ENCODE measurements at places on chromosomes 13 and 19.

GRCh38 chr19:38730470-38730730, 13.9 kb downstream of the CAPN12 start:
- DNase-seq = no peak

GRCh38 chr19:10514211-10515145, 2.8 kb downstream of the S1PR5 start:
- DNase-seq = no peak

- DNase-seq = no peak
Observed at GRCh38 chr13:42924344-42924743, 67.7 kb downstream of the EPSTI1 start.

GRCh38 chr13:45792827-45793303, 58.7 kb downstream of the SIAH3 start:
- no peak for DNase-seq

DNA sequence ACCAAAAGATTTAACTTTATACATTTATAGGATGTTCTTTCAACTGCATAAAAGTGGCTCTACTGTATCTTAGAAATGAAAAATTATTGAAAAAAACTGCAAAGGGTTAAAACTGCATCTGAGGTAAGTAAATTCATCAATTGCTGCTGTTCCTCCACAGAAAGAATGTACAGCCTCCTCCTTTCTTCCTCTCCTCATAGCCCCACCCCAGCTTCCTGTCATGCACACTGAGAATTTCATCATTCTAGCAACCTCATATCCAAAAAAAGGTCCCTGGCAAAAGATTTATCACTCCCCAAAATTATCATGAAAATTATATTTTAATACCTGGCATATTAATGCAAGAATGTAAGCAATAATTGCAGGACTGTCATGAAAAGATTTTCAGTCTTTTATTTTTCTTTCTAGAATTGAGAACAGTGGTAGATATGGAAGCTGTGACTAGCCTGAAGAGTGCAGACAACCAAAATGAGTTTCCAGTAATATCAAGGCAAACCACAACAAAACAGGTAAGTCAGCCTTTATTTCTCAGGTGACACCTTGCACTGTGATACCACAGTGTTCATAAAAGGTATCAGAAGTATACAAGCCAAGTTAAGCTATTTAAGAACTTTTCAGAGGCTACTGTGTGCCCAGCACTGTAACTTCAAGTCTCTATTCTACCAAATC, 110.8 kb downstream of the SUCLA2 start:
- no peak for DNase-seq

DNA sequence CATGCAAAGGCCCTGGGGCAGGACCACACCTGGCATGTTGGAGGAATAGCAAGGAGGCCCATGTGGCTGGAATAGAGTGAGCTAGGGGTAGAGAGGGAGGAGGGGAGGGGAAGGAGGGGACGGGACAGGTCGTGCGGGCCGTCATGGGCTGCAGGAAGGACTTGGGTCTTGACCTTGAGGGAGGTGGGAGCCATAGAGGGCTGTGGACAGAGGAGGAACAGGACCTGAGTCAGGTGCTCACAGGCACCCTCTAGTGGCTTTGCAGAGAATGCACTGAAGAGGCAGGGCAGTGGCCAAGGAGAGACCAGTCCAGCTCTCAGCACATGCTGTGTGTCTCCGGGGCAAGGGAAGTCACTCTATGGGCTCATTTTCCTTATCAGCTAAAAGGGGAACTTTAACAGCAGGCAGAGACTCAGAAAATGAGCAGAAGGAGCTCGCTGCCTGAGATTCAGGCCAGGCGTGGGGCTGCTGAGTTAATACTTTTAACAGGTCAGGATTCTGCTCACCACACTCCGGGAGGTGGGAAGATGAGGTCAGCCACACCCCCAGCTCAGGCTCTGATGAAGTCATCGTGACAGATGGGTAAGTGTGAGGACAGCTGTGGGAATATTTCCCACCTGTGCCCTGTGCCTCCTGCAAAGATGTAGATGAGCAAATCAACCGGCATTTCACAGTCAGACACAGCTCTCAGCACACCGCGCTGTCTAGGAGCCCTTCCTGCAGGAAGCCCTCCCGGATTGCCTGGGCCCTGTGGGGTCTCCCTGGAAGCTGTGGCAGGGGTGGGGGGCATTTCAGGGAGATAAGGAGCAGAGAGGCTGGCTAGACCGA, 6.0 kb upstream of the TNFAIP8L1 start:
- DNase-seq = no peak

DNA sequence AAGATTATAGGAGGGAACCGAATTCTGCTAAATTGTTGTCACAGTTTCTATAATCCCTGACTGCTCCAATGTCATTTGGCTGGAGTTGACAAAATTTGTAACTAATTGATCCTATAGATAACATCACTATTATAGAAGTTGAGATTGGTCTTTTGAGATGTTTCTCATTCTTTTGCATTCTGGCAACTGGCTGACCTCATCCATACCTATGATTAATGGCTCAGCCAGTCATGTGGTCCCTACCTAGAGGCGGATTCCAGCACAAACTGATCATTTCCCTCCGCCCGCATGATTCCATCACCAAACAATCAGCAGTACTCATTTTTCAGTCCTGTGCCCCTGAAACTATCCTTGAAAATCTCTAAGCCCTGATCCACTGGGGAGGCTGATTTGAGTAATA, 4.2 kb downstream of the PSG2 start:
- DNase-seq = no peak

- no peak for DNase-seq
Observed at GRCh38 chr13:33865945-33866344, 48.0 kb downstream of the RFC3 start.

- DNase-seq = no peak
Observed at GRCh38 chr19:38727868-38728660, 16.2 kb downstream of the CAPN12 start.

DNA sequence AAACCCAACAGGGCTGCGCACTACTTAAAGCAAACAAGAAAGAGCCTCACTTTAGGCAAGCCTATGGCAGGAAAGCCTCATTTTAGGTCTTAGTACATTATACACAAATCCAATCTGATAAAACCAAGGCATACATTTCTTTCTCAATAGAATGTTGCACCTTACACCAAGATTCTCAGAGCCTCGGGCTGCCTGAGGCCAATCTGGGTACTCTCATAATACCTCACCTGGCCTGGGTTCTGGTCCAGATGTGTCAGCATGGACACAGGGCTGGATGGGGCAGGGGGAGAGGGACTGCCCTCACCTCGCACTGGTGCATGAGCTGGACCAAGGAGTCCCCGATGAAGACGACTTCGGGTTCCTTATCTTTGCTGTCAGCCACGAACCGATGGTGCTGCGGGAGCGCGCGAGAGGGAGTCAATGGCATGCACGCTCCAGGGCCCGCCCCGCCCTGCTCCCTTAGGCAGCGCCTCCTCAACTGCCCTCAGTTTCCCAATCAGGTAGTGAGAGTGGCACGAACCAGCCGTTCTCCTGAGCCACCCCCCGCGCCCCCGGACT, at the start of gene PRR19:
TSS of gene PRR19 (plus strand) at position 487 of the 558 bp plus-strand sequence. CDS start 7,453 bp downstream, outside the sequence.
- DNase-seq = no peak

GRCh38 chr19:41537789-41538188, 38.2 kb upstream of the CEACAM21 start:
- DNase-seq = no peak

DNA sequence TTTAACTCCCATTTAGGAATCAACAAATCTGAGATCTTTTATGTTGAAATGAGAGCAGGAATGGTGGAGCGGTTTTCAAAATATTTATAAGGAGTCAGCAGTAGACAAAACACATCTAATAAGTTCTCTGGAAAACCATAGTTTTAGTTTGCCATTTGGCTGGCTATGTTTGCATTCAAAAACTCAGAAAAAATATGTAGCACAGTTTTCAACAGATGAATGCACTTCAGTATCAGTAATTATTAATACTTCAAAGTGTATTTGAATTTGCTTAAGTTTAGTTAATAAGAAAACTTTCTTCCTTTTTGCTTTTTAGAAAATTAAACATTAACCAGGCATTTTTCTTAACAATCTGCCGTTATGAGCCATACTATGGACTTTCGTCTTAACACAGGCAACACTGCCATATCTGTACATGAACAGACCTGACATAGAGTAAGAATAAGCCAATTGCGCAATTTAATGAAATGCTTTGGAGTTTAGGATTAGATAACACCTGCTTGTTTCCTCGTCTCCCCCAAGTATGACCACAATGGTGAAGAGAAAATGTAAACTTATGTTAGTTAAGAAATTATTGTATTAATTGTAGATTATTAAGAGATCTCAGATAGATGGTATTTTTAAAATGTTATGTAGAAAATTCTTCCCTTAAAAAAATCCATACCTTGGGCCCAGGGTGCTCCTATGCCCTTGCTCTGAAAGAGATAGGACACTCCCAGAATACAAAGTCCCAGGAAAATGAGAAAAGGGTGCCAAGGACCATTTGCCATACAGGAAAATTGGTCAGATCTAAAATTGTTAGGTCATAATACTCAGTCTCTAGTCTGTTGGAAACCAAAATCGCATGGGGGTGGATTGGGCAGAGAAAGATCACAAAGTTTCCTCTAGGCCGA, 552.3 kb upstream of the ARGLU1 start:
- DNase-seq = no peak

- DNase-seq = no peak
Observed at GRCh38 chr19:43553656-43554055, 20.7 kb downstream of the ZNF575 start.

DNA sequence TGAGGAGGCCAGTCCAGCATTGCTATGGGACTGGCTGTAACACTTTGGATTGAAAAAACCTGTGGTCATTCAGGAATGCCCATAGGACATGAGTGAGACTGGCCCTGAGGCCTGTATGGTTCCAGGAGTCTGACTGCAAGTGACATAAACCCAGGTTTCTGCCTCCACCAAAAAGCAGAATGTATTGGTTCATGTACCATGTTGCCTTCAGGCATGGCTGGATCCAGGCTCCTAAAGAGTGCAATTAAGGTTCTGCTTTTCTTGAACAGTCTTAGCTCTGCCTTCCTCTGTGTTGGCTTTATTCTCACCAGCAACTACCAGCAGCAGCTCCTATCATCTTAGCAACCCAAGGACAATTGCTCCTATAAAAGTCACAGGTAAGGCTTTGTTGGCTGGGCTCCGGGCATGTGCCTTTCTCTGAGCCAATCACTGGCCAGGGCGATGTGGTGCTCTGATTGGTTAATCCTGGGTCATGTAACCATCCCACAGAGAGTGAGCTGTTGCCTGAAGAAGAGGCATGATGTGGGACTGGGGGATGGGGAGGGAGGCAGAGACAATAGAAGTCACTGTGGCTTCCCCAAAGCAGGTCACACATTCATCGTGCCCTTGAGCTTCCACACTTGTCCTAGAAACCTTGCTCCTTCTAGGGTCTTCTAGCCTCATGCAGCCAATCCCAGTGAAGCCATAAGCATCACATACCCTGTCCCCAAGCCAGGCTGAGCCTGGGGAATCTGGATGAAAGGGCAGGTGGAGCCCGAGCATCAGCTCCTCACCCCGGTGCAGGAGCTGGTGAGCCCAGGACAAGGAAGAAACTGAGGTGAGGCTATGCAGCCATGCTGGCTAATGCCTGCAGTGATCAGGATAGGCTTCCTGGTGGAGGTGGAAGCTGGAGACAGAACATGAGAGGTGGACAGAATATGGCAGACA, 123.9 kb downstream of the URI1 start:
- DNase-seq = no peak

DNA sequence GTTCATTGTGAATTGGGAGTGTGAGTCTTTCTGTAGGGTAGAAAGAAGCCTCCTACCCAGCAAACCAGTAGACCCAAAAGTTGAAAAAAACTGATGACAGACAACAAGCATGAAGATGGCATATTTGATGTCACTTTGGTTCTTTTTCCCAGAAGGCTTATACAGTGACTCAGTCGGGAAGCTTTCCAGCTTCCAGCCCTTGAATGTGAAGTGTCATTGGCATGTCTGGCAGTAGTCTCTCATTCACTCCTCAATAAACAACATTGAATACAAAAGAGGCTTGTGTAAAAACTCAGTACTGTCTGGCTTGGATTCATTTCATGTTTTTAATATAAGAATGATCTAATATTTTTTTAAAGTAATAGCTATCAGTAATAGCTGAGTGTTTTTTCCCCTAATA, 68.7 kb downstream of the IPO5 start:
- no peak for DNase-seq

DNA sequence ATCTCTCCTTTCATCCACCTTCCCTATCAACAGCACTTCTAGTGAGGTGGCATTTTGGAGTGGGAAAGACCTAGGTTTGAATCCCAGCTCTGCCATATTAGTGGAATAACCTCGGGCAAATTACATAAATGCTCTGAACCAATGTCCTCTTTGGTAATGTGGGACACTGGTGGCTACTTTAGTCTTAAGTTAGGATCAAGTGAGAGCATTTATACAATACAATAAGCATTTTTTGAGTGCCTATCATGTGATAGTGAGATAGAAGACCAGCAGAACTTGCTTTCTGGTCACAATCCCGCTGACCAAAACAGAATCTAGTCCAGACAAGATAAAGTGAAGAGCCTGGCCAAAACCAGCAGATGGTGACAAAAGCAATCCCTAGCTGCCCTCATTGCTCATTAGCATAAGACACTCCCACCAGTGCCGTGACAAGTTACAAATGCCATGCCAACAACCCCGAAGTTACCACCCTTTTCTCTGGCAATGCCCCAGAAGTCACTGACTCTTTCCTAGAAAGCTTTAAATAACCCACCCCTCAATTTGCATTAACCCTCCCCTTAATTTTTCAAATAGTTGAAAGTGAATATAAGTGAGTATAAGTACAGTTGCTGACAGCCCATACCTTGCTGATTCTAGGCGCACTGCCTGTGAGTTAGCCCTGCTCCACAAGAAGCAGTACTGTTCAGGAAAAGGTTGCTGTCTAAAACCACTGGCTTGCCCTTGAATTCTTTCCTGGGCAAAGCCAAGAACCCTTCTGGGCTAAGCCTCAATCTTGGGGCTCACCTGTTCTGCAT, 28.9 kb upstream of the KPNA3 start:
- DNase-seq = no peak

GRCh38 chr13:46812301-46812797, 15.4 kb upstream of the ESD start:
- no peak for DNase-seq

DNA sequence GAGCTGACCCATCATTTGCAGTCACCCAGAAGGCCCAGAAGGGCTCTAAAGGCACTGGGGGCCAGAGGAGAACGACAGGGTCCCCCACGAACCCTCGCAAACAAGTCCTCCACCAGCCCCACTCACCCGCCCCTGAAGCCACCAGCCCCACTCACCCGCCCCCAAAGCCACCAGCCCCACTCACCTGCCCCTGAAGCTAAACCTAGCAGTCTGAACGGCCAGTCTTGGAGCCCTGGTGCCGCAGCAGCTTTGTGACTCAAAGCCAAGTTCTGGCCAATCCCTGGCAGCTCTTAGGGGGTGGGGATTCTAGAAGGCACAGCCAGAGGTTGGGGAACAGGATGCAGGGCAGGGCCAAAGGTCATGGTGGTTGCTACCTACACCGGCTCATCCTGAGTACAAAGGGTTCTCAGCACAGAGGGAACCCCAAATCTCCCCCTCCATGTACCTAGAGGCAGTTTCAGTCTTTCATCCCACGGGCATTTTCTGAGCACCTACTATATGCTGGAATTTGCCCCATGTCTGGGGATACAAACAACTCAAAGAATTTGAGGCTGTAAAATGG, at the start of gene IQCN:
TSS of gene IQCN (minus strand) at position 234 of the 562 bp plus-strand sequence. CDS start 4,974 bp downstream, outside the sequence.
- no peak for DNase-seq

GRCh38 chr13:103436057-103436654, 369.9 kb upstream of the SLC10A2 start:
- no peak for DNase-seq

GRCh38 chr13:52651897-52652195, 790 bp upstream of the SUGT1 start:
- DNase-seq = no peak
